ENCODE measurements at places on chromosomes 6 and 20. TPM values are rescaled to one million over a fixed set of nuclear protein-coding genes. Genes with fewer than 3 reads are reported as not detected.

OR12D3 gene
- total RNA-seq: not detected

TRAPPC3L gene
- not detected for total RNA-seq

TFAP2D gene
- total RNA-seq: not detected

SLC52A3 gene
- not detected for total RNA-seq

C2 gene
- total RNA-seq: 1.4 TPM

GJE1 gene
- not detected for total RNA-seq

GINM1 gene
- total RNA-seq: 24.5 TPM

ADNP gene
- total RNA-seq: 57.4 TPM

DNA sequence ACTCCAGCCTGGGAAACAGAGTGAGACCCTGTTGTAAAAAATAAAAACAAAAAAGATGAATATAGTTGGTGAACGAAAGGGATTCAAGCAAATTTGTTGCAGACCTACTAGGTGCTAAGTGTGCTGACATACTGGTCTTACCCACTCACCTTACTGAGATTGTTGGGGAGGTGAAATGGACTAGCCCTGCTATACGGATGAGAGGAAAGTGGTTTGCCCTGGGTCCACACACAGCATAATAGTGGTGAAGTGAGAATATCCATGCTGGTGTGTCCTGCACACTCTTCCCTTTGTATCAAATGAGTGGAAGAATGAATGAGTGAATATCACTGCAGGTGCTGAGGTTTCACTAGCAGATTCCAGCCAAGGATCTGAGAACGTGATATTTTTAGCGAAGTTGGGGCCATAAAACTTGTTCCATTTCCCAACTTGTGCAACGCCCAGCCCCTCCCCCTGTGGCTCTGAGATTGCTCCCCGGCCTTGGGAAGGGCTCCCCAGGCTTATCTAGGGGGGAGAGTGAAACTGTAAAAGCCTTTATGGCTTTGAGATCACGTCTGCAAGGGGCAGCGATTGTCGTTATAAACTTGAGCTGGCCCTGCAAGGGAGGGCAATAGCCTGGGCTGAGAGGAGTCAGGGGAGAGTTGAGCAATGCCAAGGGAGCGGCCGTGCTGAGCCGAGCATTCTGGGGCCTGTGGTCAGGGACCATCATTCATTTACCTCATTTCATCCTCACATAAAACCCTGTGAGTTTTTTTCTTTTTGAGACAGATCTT lies 33.2 kb upstream of the TTPAL start:
- DNase-seq: no peak

GRCh38 chr6:131419702-131420101 lies 153.3 kb upstream of the ARG1 start:
- no peak for DNase-seq

DNA sequence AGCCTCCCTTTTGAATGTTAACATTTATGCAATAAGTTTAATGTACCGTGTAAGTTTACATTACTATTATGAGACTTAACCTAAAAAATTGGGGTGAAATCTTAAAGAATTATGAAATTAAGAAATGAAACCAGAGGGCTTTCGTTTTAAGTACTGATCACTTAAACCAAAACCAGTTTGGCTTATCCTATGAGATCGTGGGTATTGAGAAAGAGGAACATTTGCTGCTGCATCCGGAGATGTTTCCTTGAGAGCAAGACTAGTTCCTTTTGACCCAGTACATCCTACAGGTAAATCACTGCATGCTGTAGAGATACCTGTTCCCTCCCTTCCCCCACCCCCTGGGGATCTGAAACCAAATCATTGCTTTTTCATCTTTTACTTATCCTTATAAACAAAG lies 201.3 kb downstream of the ESR1 start:
- DNase-seq: no peak

DNA sequence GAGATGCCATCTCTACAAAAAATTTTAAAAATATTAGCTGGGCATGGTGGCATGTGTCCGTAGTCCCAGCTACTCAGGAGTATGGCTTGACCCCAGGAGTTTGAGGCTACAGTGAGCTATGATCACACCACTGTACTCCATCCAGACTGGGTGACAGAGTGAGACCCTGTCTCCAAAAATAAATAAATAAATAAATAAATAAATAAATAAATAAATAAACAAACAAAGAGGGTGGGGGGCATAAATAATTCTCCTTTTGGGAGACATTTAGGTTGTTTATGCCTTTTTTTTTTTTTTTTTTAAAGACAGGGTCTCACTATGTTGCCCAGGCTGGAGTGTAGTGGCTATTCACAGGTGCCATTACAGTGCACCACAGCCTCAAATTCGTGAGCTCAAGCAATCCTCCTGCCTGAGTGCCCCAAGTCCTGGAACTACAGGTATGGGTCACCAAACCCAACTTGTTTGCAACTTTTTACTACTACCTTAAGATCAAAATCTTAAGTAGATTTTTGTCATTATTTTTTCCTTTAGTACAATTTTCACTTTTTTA lies 29.5 kb downstream of the FASTKD5 start:
- DNase-seq: no peak

DNA sequence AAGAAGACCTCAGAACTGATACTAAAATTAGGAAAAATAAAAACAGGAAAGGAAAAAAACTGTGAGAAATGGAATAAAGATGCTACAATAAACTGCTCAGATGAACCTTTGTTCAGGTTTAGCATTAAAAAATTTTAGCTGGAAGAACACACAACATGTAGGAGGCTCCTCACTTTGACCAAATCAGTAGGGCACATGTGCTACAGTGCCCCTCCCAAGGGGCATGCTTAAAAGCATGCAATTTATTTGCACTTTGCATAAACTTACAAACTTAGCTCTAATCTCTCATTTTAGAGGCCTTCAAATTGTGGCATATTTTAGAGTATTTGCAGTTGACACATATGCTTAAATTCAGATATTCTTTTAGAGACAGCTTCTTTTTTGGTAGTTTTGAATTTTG lies 570.2 kb downstream of the UTRN start:
- no peak for DNase-seq

GRCh38 chr6:113428702-113429101 lies 428.4 kb upstream of the MARCKS start:
- DNase-seq: no peak

DNA sequence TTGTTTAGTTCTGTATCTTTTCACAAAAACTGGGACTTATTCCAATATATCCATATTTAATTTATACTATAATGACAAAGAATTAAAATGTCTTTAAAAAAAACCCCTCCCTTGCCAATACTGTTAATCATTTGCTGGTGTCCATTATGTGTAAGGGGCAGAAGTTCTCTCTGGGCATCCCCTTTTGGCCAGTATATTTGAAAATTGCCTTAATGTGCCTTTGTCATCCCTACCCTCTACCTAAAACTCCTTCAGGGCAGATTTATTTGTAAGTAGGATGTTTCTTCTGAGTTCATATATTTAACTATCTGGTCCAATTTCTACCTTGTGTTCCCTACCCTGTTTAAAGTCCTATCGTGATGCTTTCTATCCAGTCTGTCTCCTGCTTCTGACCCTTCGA lies 62.9 kb downstream of the ARHGAP18 start:
- DNase-seq: no peak

GRCh38 chr6:63447134-63447533 lies 125.1 kb upstream of the LOC128125822 start:
- DNase-seq: no peak

DNA sequence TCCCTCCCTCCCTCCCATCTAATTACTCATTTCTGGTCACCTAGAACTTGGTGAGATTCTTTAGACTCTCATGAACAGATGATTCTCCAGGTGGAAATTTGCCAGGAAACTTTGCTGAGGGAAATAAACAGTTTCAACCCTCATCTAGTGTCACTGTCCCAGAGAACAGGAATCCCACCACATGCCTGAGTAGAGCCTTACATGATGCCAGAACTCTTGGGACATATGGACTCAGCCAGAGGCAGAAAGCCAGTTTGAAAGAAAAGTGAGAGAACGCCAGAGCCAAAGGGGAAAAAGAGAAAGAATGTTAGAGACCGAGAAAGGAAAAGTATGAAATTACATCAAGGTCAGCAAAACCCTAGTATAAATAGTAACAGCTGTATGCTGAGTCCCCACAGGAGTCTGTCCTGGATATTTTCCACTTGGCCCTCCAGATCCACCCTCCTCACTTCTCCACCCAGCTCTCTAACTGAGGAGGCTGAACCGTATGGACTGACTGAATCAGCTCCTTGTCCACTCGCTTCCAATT lies 127.5 kb upstream of the COL21A1 start:
- no peak for DNase-seq

GRCh38 chr6:91141346-91141745 lies 554.5 kb upstream of the MAP3K7 start:
- no peak for DNase-seq

DNA sequence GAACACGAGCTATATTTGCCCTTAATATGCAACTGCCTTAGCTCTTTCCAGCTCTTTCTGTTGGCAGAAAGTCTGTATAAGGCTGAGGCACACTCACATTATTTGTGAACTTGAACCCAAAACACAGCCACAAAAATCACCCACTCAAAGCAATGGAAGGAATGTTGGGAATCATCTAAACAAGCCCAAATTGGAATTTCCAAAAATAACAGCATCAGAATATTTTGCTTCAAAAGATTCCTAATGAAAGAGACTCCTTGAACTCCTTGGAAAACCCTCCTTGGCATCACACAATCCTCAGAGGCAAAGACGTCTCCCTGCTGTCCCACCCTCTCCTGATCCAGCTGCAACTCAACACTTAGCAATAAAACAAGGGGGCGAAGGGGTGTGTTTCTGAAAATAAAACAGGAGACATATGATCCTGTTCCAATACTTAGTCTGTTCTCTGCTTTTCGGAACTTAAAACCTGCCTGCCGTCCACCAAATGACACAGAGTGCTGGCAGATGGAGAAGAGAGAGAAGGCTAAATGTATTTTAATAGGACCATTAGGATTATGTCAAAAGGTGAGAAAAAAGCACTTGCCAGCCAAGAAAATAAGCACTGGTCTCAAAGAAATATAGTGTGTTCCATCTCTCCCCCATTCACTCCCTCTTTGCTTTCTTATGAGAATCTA lies 320.7 kb upstream of the JARID2 start:
- DNase-seq: no peak

DNA sequence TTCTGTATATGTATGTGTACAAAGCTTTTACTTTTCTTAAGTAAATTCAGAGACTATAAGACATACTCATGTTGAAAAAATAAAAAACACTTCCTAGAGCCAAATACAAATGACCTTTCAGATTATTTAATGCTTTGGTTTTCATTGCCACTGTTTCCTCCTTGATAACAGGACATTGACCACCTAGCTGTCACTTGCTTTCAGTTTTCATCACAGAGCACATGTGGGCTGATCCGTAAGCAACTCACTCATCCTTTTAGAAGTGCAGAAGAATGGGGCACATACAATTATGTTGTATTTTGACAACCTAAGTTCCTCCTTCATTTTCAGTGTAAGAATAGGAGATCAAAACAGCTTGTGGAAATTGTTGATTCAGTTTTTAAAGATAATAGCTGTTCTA lies 6.2 kb downstream of the ZBTB2 start:
- DNase-seq: no peak

DNA sequence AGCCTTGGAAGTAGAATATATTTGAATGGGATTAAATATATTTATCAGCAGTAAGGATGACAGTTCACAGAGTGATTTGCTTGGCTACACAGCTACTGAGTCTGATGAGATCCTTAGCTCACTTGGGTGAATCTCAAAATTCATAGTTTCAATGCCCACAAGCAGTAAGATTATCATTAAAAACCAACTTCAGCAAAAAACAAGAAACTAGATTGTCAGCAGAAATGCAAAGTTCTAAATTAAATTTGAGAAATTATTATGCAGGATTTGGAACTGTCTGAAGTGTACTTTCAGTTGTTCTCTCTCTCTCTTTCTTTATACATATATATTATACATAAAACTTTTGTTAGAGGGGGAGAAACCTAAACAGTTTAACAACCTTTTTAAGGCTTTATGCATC lies 288.8 kb upstream of the SASH1 start:
- no peak for DNase-seq

GRCh38 chr6:137678451-137678850 lies 184.3 kb upstream of the OLIG3 start:
- no peak for DNase-seq

DNA sequence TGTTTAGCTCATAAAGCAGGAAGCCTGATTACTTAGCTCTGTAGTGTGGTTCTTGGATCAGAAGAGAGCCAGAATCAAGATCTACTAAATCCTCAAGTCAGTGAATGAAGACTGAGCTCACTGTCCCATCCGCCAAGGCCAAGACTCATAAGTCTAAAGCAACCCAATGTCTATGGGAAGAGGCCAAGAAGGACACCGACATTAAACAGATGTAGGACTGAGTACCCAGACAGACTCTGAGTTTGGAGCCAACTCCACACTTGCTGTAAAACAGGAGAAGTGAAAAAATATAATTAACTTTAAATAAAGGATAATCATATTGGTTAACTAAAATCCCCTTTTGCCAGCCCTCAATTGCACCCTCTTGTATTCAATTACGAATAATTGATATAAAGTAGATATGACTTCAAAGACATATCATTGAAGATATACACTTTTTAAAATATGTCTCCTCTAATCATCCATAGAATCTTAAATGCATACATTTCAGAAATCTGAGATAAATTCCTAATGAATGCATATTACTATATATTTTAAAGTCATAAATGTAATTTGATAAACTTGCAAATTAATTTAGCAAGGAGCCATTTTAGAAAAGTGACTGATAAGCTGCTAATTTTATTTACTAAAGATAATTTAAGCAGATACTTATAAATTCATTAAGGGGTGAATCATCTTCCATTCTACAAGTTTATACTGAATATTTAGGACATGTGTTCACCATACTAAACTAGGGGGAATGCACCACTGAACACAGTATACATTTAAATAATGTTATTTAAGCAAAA lies 617.0 kb upstream of the ARID1B start:
- DNase-seq: no peak

DNA sequence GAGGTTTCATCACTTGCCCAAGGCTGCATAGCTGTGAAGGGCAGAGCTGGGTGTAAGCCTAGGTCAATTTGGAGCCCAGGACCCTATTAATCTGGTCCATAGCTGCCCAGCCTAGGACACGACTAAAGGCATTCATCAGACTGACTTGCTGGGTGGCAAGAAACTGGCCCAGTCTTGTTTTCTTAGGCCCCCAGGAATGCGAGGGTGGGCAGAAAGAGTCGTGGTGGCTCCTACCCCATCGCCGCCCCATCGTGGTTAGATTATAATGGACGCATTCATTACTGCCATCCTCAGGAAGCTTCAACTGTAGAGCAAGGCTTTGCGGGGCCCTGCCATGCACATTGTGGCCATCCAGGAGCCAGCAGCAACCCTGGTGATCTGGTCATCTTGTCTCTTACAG lies 16.1 kb downstream of the DYNLRB1 start:
- DNase-seq: no peak

DNA sequence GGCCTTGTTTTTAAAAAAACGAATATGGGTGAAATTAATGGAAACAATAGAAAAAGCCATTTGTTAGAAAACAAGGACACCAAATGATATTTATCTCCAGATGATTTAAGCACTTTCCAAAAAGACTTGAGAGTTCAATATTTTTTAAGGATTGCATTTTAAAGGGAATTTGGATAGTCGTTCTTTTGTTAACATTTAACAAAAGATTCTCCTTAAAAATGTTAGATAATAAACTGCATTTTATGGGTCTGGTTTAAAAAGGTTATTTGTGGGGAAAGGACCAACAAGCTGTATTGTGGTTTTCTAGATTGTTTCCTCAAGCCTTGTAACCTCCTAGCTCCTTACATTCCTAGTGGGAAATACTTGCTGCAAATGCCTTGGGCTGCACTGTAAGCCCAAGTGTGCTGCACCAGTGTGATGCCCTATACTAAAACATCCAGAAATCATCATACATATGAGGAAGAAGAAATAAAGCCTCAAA lies 1.5 kb upstream of the PHIP start:
- no peak for DNase-seq

GRCh38 chr20:40156600-40157317 lies 532.3 kb downstream of the MAFB start:
- DNase-seq: no peak
